ENCODE measurements at places on chromosomes 3 and 15.

DNA sequence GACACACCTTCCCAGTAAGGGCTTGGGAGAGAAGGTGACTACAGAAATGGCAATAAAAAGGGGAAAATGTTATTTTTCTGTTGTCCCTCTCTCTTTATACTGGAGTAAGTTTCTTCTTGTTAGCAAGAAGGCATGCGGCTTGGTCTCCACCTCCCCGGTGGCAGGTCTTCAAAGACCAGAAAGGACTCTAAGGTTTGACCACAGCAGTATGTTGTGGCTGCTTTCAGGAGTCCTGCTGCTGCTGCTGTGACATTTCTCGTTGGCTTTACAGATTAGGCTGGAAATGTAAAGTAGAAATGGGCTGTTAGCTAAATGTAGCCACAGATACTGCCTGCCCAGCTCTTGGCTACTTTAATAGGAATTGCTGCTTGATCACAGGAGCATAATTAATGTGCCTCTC is 175.8 kb upstream of the ZBTB20 start:
- no peaks in the 10 kb centered on the region for H3K36me3 ChIP-seq
- H3K27me3 ChIP-seq: no peaks in the 10 kb centered on the region
- no peak overlapping the region for H3K27ac ChIP-seq
- DNase-seq: no peak

DNA sequence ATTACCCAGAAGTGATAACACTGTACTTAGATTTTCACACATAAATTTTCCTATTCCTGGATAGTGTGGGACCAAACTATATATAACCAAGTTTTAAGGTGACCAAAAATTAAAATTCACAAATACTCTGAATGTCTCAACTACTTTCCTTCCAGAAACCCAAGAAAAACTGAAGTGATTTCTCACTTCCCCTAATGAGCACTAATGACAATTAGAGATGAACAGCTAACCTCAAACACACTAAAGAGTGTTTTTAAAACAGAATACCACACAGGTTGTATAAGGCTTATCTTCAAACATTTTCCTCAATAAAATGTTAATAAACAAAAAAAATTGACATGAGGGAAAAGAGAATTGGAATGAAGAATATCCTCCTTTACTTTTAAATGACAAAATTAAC is 188.2 kb downstream of the ZBTB20 start:
- no peaks in the 10 kb centered on the region for H3K4me1 ChIP-seq
- H3K27ac ChIP-seq: no peak overlapping the region
- H3K4me3 ChIP-seq: no peak overlapping the region
- H3K36me3 ChIP-seq: peaks cover 2% of the 10 kb centered on the region

GRCh38 chr3:78900426-78900825 is 867.4 kb downstream of the ROBO1 start:
- no peak overlapping the region for H3K4me3 ChIP-seq
- H3K27me3 ChIP-seq: no peaks in the 10 kb centered on the region
- no peak for DNase-seq
- no peaks in the 10 kb centered on the region for H3K4me1 ChIP-seq
- H3K27ac ChIP-seq: no peak overlapping the region
- no peaks in the 10 kb centered on the region for H3K36me3 ChIP-seq

GRCh38 chr15:59950603-59951388 is 53.3 kb upstream of the FOXB1 start:
- peaks cover 2% of the 10 kb centered on the region for H3K36me3 ChIP-seq
- H3K27ac ChIP-seq: no peak overlapping the region

DNA sequence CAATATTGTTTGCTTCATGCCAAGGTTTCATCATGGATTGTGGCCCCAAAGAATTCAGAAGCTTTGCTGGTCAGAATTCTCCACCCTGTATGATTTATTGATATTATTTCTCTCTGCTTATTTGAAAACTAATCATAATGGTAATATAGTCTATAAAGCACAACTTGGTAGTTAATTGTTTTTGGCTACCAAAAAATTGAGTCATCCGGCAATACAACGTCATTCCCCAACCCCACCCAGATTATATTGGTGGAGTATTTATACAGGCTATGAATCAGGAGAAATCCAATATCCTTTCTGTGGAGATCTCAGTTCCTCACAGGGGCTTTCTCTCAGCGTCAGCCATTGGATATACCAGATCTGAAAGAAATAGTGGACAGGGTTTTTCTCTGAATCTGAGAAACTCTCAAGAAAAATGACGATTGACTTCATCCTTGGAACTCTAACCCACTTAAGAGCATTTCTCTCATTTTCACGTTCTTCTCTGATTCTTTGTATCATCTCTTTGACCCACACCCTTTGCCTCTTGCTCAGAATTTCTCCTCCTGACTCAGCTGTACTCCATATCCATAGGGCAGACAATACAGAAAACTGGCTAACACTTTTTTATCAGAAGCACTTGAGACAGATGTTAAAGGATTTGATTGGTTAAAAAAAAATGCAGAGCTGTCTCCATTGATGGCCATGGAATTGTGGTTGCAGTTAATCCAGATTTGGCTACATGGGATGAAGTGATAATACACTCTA is 1055.8 kb upstream of the CADM2 start:
- H3K27me3 ChIP-seq: no peaks in the 10 kb centered on the region
- no peak overlapping the region for H3K4me3 ChIP-seq
- no peaks in the 10 kb centered on the region for H3K4me1 ChIP-seq
- H3K27ac ChIP-seq: no peak overlapping the region
- no peaks in the 10 kb centered on the region for H3K36me3 ChIP-seq
- DNase-seq: no peak

GRCh38 chr3:192915722-192916121 is 1.9 kb downstream of the MB21D2 start:
- peak overlapping the region; percentile 98 for H3K27ac ChIP-seq
- peaks cover 5% of the 10 kb centered on the region for H3K36me3 ChIP-seq
- peak overlapping the region; percentile 99 for H3K4me3 ChIP-seq

- H3K36me3 ChIP-seq: no peaks in the 10 kb centered on the region
- no peak overlapping the region for H3K27ac ChIP-seq
- no peak overlapping the region for H3K4me3 ChIP-seq
- H3K4me1 ChIP-seq: no peaks in the 10 kb centered on the region
- no peak for DNase-seq
Measured at GRCh38 chr3:86801921-86802320, 189.0 kb downstream of the VGLL3 start.

DNA sequence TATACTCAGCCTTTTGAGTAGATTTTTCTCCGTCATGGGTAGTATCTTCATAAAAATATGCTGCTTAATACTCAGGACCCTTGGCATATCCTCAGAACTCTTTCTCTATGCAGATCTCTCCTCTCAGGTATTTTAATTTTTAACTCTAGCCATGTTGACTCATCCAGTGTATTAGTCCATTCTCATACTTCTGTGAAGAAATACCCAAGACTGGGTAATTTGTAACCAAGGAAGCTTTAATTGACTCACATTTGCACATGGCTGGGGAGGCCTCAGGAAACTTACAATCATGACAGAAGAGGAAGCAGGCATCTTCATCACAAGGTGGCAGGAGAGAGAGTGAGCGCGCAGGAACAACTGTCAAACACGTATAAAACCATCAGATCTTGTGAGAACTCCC is 129.3 kb upstream of the CD96 start:
- peaks cover under 1% of the 10 kb centered on the region for H3K36me3 ChIP-seq
- H3K27ac ChIP-seq: no peak overlapping the region
- no peaks in the 10 kb centered on the region for H3K27me3 ChIP-seq
- DNase-seq: no peak

- no peaks in the 10 kb centered on the region for H3K4me1 ChIP-seq
- H3K36me3 ChIP-seq: peaks cover 3% of the 10 kb centered on the region
- no peak for DNase-seq
- no peaks in the 10 kb centered on the region for H3K27me3 ChIP-seq
Measured at GRCh38 chr3:33578325-33579177, 138.3 kb upstream of the UBP1 start.

- peak; percentile 12 for DNase-seq
- H3K36me3 ChIP-seq: peaks cover 2% of the 10 kb centered on the region
- H3K4me1 ChIP-seq: peaks cover 17% of the 10 kb centered on the region
- H3K27me3 ChIP-seq: no peaks in the 10 kb centered on the region
- H3K4me3 ChIP-seq: peak overlapping the region; percentile 94
- peak overlapping the region; percentile 96 for H3K27ac ChIP-seq
Measured at GRCh38 chr15:43329217-43329959, 985 bp downstream of the LCMT2 start.

DNA sequence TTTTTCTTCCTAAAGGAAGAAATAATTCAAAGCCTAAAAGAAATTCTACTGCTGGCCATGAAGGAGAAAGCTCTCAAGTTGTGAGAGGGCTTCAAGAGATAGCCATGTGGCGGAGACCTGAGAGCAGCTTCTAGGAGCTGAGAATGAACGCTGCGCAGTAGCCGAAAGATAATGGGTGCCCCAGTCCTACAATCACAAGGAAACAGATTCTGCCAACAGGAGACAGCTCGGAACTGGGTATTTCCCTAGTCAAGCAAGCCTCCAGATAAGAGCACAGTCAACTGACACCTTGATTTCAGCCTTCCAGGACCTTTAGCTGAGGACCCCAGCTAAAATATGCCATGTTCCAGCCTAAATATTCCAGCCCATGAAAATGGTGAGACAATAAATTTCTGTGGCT is 824.1 kb downstream of the FHIT start:
- no peaks in the 10 kb centered on the region for H3K36me3 ChIP-seq
- H3K27ac ChIP-seq: no peak overlapping the region
- no peak for DNase-seq
- no peak overlapping the region for H3K4me3 ChIP-seq
- H3K4me1 ChIP-seq: no peaks in the 10 kb centered on the region

DNA sequence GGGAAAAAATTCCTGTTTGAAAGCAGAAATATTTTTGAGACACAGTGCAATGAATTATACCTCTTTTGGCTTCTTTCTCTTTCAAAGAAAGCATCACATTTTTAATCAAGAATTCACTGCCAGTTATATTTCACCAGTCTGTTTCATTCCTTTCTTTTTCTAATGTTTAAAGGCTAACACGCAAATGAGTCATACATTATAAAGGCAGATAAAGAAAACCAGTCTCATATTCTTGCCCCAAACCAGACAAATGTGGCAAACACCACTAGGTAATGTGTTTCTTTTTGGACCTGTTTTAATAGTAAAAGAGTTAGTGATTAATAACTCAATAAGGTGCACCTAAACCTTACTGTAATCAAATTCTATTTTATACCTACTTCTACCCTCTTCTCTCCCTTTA is 83.8 kb downstream of the PLOD2 start:
- no peaks in the 10 kb centered on the region for H3K4me1 ChIP-seq
- DNase-seq: no peak

DNA sequence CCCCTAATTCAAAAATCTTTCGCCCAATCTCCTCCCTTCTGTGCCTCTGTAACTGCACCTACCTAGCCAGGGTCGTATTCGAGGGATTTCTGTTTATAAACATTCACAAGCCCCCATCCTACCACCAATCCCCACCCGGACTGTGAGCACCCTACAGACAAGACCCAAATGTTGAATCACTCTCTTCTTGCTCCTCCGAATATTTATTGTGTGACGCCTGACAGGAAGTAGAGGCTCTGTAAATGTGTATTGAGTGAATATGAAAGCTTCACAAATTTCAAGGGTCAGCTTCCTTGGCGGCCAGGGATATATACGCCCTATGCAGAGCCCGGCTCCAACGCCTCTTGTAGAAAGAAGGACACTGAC is 1.6 kb downstream of the BDH1 start:
- H3K27me3 ChIP-seq: peaks cover 16% of the 10 kb centered on the region
- H3K36me3 ChIP-seq: peaks cover 2% of the 10 kb centered on the region
- peak overlapping the region; percentile 92 for H3K4me3 ChIP-seq
- peaks cover 33% of the 10 kb centered on the region for H3K4me1 ChIP-seq
- H3K27ac ChIP-seq: peak overlapping the region; percentile 92

DNA sequence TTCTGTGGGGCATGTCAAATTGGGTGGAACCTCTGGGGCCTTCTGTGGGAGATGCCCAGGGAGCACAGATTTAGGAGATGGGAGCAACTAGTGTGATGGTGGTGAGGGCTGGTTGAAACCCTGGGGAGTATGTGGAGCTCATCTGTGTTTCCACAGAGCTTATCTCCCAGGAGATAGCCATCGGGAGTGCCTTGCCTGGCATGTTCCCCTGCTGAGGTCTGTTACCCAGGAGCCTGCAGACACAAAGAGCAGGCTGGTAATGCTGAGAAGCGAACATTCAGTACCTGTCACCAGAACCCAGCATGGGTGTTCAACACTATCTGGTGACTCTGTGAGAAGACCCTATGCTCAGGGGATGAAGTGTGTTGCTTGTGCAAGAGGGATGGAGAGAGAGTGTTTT is 85.0 kb downstream of the CLSTN2 start:
- no peak overlapping the region for H3K4me3 ChIP-seq
- no peak for DNase-seq
- peaks cover 3% of the 10 kb centered on the region for H3K36me3 ChIP-seq
- peaks cover 12% of the 10 kb centered on the region for H3K27me3 ChIP-seq

- peak overlapping the region; percentile 98 for H3K4me3 ChIP-seq
- peaks cover 56% of the 10 kb centered on the region for H3K4me1 ChIP-seq
- H3K27me3 ChIP-seq: no peaks in the 10 kb centered on the region
- peak overlapping the region; percentile 100 for H3K27ac ChIP-seq
Measured at GRCh38 chr15:44711743-44712345, 527 bp downstream of the B2M start.

- no peak for DNase-seq
- no peak overlapping the region for H3K4me3 ChIP-seq
- H3K27me3 ChIP-seq: peaks cover 12% of the 10 kb centered on the region
- no peak overlapping the region for H3K27ac ChIP-seq
- H3K4me1 ChIP-seq: no peaks in the 10 kb centered on the region
- no peaks in the 10 kb centered on the region for H3K36me3 ChIP-seq
Measured at GRCh38 chr15:83843471-83843871, 189.5 kb downstream of the ADAMTSL3 start.

GRCh38 chr3:170499562-170500156 is 81.0 kb downstream of the CLDN11 start:
- DNase-seq: no peak
- peaks cover 2% of the 10 kb centered on the region for H3K4me1 ChIP-seq
- no peaks in the 10 kb centered on the region for H3K36me3 ChIP-seq
- no peak overlapping the region for H3K27ac ChIP-seq

GRCh38 chr3:52846432-52846965 is 11.7 kb upstream of the MUSTN1 start:
- peaks cover 2% of the 10 kb centered on the region for H3K4me1 ChIP-seq
- H3K27ac ChIP-seq: no peak overlapping the region
- H3K36me3 ChIP-seq: peaks cover 4% of the 10 kb centered on the region
- H3K4me3 ChIP-seq: no peak overlapping the region
- no peak for DNase-seq

- H3K27ac ChIP-seq: no peak overlapping the region
- no peaks in the 10 kb centered on the region for H3K27me3 ChIP-seq
- no peaks in the 10 kb centered on the region for H3K36me3 ChIP-seq
- no peaks in the 10 kb centered on the region for H3K4me1 ChIP-seq
- no peak for DNase-seq
- no peak overlapping the region for H3K4me3 ChIP-seq
Measured at GRCh38 chr3:64890006-64890405, 202.2 kb upstream of the ADAMTS9 start.

DNA sequence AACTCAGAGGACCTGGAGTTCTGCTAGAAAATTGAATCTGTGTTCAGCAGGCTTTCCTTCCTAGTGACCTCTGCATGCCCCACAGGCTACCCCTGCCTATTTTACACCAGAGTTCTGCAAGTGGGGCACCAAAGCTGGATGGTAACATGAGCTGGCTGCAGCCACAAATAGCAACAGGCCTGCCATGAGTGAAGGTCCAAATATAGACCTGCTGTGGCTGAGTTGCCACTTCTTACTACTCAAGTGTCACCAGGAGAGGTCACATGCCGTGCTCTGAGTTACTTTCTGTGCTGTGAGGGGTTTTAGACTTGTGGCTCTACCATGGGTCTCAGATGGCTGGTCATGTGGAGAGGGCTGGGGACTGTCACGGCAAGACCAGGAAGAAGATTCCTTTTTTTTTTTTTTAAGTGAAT is at the start of gene FSD2:
Gene FSD2, minus strand, starts transcription at position 76 of the 413 bp plus-strand sequence. CDS start 18,679 bp downstream, outside the sequence.
- H3K4me3 ChIP-seq: peak within 1 kb of the TSS; percentile 19
- H3K27ac ChIP-seq: no peak within 1 kb of the TSS
- H3K27me3 ChIP-seq: peaks cover 34% of the 10 kb centered on the region
- DNase-seq: no peak
- peaks cover 12% of the 10 kb centered on the region for H3K36me3 ChIP-seq
